ENCODE measurements at places on chromosomes 3 and 15. TPM values are rescaled to one million over a fixed set of nuclear protein-coding genes. Genes with fewer than 3 reads are reported as not detected.

DNA sequence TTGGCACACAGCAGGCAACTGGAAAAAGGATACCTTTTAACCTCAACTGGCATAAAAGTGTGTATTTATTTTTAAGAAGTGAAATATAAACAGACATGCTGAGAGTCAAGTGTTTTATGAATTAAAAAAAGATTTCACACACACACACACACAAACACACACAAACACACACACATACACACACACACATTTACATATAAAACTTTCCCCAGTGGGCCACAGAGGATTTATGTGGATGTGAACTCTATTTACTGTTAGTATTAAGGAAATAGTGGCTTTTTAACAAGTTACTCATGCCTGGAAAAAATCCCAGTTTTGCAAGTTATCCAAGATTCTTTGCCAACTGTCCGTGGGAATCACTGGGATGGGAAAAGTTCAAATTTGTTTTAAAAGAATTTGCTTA lies 725.9 kb upstream of the NR2F2 start:
- DNase-seq, result peak; percentile 94

The RHCG gene
- not detected for total RNA-seq

The RPL15 gene
- 1,419 TPM for total RNA-seq

DNA sequence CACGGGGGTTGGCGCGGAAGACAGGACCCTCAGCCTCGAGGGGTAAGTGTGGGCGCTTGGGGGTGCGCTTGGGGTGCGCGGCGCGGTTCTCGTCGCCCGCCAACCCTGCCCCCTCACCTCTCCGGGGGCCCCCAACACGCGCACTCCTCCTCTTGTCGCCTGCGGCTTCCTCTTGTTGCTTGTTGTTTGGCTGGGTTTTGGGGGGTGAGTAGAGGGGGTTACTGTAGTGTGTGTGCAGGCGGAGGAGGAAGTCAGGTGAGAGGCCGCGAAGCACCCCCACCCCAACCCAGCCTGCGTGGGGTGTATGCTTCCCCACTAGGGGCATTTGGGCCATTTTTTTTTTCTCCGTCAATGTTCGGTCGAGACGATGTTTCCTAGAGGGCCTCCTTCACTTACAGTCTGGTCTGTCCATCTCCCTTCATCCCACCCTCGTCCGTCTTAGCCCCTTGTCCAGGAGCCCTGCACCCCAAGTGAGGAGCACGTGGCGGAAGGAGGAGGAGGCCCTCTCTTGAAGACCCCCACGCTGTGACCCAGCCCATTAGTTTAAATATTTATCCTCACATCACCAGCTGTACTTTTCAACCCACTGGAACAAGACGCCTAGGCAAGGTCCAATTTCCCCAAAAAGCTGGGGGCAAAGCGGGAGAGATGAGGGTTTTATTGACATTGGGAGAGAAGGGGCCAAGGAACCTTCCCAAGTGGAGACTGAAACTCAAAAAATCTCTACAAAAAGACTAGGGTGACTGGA lies 20.4 kb upstream of the SATB1 start:
- no peak for DNase-seq

- no peak for DNase-seq
These were observed 4.8 kb downstream of the SMAD6 start for GRCh38 chr15:66706840-66707239.

DNA sequence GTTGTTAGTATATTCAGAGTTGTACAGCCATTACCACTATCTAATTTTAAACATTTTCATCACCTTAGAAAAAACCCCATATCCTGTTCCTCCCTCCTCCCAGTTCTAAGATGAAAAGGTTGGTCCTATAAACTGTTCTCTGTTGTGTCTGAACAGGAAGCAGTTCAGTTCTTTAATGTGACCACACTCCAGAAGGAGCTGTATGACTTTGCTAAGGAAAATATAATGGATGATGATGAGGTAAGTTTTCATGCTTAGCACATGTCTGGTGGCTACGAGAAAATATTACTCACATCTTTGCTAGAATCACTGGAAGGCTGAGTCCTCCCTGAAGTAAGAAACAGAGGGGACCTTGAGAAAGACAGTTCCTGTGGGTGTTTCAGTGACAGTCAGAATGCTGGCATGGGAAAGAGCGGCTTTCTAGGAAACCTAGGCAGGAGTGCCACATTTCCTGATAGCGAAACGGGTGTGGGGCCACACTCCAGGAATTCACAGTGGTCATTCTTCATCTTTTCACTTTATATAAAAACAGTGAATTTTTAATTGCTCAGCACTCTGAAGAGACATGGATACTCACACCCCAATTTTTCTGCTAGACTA lies 20.3 kb downstream of the CRTAP start:
- peak; percentile 77 for DNase-seq

GRCh38 chr3:120795959-120796358 lies 53.4 kb downstream of the GTF2E1 start:
- no peak for DNase-seq

DNA sequence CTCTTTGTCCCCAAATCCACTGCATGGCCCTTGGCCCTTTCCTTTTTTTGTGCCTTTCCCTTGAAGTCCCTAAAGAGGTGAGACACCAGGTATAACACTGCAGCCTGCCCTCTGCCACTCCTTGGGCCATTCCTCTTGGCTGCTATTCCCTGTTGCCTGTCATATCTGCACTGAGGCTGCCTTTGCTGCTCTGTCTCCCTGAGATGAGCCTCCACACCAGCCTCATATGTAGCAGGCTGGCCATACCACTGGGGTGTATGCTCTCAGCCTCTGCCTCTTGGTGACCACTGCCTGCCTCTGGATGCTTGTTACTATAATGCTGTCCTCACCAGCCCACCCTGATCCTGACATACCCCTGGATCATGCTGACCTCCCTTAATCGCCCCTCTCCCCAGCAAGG lies 252.0 kb downstream of the CLSTN2 start:
- no peak for DNase-seq

The LSAMP gene
- total RNA-seq, result 8.1 TPM

Measured in IMR-90 (cell line).